Activated T-helper 1 cell treated with anti-CD3 and anti-CD28 coated beads, Interleukin-2, amount 50 U/mL, for 16 hours (primary cell): ENCODE measurements at places on chromosomes 3 and 15.

DNA sequence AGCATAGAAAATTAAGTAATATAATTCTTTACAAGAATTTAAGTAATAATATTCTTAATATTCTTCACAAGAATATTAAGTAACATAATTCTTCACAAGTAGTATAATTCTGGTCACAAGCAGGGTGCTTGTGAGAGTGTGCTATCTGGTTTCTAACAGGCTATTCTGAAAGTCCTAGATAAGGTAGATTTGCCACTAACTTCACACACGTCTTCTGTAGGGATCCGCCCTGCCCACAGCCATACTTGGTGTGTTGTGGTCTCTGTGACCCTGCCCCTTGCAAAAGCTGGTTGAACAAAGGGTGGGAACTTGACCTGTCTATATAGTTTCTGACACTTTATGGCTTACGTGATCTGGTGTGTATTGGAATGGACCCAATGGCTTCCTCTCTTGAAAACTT, 253.4 kb upstream of the MDFIC2 start:
- DNase-seq: no peak

- DNase-seq: no peak
Measured at GRCh38 chr3:139642996-139643395, 34.8 kb downstream of the NMNAT3 start.

DNA sequence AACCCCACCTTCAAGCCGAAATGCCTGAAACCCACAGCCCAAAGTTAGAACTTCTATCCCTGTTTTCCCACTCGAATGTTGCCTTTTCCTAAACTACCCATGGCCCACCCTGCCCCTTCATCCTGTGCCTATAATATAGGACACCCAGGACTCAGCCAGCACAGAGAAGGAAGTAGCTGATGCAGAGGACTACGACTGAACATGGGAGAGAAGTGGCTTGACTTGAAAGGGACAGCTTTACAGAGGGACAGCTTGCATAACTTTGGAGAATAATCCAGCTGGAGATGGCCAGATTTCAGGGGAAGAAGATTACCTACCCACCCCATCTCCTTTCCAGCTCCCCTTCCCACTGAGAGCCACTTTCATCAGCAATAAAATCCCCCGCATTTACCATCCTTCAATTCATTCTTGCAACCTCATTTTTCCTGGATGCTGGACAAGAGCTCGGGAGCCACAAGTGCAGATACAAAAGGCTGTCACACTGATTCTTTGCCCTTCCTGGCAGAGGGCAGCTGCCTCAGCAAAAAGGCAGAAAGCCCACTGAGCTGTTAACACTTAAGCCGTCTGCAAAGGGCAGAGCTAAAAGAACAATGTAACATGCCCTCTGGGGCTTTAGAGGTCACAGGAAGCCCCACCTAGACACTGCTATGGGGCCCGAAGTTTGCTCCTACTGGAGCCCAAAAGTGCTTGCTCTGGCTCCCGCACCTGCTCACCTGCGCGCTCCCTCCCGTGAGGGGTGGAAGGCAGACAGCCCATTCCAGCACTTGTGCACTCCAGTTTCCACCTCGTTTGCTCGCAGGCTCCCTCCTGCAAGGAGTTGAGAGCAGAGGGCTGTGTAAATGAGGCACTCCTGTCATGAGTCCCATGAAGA, 224.0 kb downstream of the TBC1D5 start:
- DNase-seq: no peak

- DNase-seq: no peak
Measured at GRCh38 chr3:56323986-56324420, 144.3 kb downstream of the ERC2 start.

GRCh38 chr15:36160351-36160750, 419.1 kb upstream of the CDIN1 start:
- DNase-seq: no peak

DNA sequence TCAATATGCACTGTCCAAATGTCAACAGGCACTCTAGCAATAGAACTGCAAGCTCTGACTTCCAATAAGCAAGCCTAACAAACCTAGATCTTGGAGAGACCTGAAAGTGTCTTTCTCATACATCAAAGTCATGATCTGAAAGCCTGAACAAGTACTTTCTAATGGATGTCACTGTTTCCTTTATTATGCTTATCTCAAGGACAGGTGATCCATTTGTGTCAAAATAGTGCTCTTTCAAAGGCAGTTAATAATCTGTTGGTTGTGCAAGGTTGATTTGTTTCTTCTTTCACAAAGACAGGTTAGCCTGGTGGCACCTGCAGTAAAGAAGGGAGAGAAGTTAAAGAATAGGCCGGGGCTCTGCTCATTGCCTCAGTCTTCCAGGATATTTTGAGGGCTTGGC, 146.8 kb downstream of the EPHB1 start:
- no peak for DNase-seq

DNA sequence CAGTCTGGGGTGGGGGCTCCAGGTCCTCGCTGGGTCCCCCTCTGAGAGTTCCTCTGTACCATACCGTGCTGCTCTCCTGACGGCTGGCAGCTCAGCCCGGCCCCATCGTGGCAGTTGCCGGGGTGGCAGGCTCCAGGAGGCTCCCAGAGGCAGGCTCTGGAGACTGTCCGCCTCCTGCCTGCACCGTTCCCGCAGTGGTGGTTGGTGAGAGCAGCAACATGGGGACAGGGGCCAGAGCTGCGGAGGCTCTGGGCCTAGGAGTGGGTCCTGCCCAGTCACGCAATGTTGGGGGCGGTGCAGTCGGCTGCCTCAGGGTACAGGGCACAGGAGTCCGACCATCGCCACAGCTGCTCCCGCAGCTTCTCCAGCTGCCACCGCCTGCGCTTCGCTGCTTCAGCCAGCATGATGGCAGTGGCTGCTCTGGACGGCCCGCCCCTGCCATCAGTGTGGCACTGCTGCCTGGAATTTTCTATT, 492.7 kb downstream of the AGBL1 start:
- no peak for DNase-seq

- no peak for DNase-seq
Measured at GRCh38 chr15:64274341-64274950, 81.5 kb downstream of the CSNK1G1 start.

DNA sequence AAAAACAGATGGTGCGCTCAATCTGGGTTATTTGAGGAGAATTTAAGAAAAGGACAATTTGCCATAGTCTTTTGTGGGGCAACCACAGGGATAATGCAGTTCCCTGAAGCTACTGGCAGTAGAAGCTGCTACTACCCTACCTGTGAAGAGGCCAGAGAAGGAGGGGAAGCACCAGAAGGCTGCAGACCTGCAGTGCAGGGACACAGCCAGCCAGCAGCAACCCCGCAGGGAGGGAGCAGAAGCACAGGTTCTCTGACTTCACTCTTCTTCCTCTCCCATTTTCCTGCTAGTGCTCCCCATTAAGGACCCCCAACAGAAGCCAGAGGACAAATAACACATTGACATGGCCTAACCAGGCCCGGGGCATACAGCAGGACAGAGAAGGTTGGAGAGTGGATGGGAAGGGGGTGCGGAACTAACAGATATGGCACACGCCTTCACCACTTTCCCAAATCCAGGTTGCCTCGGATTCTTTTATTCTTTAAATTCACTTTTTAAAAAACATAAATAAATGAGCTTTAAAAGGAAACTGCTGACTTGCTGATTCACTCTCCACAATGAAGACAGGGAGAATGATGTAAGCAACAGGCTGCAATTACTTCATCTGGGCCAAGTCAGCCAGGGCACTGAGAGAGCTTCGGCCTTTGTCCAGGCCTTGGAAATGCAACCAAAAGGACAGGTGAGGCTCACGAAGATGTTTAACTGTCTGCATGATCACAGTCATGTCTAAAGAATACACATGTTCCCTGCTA, 30.1 kb downstream of the POPDC2 start:
- DNase-seq: no peak

DNA sequence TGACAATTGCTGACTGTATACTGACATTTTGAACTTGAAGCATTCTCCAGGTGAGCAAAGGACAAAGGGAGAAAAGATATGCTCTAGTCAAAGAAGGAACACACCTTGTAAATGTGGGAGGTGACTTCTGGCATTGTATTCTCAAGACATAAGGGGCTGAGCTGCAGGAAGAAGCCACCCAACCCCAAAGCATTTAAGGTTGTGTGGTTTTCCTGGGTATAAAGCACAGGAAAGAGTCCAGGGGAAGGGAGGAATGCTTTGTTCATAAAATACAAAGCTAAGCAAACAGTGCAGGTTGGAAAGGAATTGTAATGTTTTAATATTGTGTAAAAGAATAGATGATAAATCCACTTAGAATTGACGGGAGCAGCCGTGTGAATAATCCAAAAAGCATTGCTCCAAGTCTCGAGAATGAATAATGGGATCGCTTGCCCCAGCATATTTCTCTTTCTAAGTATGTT, 102.4 kb upstream of the LRIG1 start:
- no peak for DNase-seq

DNA sequence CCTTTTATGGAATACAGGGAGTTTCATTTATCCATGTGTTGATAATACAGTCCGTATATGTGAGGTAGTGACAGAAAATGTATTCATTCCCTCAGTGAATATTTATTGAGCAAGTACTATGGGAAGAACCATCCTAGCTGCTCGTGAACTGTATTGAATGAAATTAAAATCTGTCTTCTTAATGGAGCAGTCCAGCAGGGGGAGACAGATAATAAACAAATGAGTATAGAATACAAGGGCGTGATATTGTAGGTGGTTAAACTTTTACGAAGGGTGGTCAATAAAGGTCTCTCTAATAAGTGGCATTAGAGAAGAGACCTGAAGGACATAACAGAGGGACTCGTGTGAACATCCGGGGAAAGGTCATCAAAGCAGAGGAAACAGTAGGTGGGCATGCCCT, 62.7 kb upstream of the OSTN start:
- no peak for DNase-seq

DNA sequence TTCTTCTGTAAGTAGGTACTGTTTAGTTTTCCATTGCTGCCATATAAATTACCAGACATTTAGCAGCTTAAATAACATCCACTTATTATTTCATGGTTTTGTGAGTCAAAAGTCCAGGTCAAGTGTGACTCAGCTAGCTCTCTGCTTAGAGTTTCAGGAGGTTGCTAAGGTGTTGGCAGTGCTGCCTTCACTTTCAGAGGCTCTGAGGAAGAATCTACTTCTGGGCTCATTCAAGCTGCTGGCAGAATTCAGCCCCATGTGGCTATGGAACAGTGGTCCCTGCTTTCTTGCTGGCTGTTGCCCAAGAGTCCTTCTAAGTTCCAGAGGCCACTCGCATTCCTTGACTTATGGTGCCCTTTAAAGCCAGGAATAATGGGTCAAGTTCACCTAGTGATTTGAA, 4.5 kb downstream of the CFAP44 start:
- DNase-seq: no peak

- DNase-seq: no peak
Measured at GRCh38 chr3:14338898-14339458, 63.4 kb upstream of the SLC6A6 start.

DNA sequence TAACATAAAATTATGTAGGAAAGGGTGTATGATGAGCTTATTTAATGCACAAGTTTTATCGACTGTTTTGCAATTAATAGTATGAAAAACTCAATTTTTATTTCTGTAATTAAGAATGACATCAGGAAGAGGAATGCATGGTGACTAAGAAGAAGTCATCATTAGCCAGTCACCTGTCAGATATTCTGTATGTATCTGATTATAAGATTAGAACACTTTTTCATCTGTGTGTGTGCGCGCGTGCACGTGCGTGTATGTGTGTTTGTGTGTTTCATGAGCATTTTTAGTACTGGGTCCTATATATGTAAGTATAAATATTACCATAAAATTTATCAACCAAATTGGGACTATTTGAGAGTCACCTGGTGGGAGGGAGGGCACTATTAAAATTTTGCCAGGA, 5.0 kb upstream of the ABHD2 start:
- DNase-seq: no peak

GRCh38 chr3:159829539-159830227, 159.0 kb upstream of the IL12A start:
- no peak for DNase-seq
